Lung (tissue), 17 donors: ENCODE measurements at places on chromosomes 7 and 10. TPM values are rescaled to one million over a fixed set of nuclear protein-coding genes. Genes with fewer than 3 reads are reported as not detected.

NAMPT gene
- 227 TPM for total RNA-seq

DNA sequence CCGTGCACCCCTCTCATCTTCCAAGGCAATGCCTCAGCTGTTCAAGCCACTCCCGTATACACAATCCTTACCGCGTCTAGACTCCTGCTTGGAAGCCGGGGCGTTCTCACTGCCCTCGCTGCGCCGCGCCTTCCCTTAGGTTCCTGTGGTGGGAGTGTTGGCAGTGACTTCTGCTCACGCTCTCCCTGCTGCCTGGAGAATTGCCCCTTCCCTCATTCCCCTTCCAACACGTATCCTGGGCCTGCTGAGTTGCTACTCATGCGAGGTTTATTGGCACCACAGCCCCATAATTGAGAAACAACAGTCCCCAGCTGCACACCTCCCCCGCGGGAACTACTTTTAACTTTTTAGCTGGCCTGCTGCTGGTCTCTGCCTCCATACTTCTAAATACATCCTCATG, 31.9 kb downstream of the RBM17 start:
- DNase-seq: no peak

- DNase-seq: no peak
Measured at GRCh38 chr7:111697771-111698170, 135.5 kb upstream of the IMMP2L start.

- DNase-seq: no peak
Measured at GRCh38 chr10:8048281-8049008, 6.0 kb upstream of the GATA3 start.

DNA sequence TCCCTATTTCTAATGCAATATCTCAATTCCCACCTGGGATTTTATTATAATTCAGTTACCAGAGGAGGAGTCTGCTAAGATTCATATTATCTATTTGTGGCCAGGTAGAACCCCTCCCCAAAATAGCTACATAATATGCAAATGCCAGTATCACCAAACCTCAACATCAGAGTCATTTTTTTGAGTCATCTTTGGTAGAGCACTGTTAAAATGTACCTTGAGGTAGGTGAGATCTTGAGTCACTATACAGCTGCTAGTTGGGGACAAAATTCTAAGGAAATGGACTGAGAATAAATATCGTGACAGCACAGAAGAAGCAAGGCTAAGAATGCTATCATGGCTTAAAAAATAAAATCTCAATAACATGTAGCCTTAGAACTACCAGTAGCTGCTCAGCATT, 4.7 kb upstream of the CRYGN start:
- DNase-seq: no peak

DNA sequence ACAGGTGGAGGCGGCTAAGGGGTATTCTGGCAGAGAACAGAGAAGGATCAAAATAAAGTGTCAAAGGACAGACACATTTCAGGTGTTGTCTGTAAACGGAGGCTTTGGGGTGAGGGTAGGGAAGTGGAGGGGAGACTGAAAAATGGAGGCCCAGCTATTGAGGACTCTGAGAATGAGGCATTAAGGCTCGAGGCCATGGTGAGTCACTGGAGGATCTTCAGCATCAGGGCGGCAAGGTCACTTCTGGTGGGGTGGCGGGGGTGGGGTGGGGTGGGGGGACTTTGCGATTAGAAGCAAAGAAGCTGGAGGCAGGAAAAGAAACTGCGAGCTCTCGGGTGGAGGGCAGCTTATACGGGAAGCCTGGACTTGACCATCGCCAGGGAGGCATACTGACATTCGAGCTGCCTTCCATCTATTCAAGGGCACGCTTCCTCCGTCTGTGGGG, 58.4 kb upstream of the PCGF5 start:
- no peak for DNase-seq

DNA sequence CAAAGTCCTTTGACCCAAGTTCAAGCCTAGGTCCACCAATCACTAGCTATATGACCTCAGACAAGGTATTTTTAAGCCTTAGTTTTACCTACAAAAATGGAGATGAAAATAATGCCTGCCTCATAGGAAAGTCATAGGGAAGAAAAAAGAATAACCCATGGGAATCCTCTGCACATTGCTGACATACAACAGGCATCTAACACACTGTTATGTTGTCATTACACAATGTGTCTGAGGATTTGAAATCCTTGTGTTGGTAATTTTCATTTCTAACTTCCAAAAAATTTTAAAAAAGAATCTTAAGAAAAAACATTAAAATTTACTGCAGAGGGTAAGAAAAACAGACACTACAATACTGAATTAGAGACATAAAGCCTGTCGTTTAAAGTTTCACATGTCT, 5.7 kb downstream of the ANK3 start:
- peak; percentile 30 for DNase-seq

CYP26A1 gene
- total RNA-seq: not detected
